Central memory CD8-positive, alpha-beta T cell (primary cell): ENCODE measurements at places on chromosomes 7 and 10.

DNA sequence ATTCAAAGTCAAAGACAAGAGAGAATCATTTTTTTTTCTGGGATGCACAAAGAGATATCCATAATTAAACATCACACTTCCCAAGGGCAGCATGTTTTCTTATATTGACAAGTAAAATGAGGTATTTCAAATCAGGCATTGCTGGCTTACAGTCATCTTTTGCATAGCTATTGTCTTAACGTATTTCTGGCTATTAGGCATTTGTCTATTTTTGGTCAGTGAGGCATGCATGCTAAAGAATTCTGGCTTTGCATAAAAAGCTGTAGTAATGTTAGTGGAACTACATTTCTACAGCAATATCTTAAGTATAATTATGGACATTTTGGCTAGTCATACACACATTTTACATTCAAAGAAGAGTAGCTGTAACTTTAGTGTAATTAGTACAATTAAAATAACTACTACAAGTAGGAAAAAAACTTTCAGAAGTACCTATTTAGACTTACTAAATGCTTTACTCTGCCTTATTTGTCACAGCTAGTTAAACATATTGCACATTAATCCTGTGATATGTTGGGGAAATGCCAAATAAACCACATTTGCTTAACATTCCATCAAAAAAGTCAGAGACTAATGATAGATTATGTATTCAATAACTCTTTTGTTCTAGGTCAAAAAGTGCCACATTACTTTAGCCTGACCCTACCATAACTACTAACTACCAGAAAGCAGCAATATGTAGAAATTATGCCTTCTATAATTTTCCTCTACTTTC, 76.4 kb downstream of the RELN start:
- no peak for DNase-seq

GRCh38 chr7:1666317-1666822, 3.7 kb upstream of the ELFN1 start:
- DNase-seq, result no peak

DNA sequence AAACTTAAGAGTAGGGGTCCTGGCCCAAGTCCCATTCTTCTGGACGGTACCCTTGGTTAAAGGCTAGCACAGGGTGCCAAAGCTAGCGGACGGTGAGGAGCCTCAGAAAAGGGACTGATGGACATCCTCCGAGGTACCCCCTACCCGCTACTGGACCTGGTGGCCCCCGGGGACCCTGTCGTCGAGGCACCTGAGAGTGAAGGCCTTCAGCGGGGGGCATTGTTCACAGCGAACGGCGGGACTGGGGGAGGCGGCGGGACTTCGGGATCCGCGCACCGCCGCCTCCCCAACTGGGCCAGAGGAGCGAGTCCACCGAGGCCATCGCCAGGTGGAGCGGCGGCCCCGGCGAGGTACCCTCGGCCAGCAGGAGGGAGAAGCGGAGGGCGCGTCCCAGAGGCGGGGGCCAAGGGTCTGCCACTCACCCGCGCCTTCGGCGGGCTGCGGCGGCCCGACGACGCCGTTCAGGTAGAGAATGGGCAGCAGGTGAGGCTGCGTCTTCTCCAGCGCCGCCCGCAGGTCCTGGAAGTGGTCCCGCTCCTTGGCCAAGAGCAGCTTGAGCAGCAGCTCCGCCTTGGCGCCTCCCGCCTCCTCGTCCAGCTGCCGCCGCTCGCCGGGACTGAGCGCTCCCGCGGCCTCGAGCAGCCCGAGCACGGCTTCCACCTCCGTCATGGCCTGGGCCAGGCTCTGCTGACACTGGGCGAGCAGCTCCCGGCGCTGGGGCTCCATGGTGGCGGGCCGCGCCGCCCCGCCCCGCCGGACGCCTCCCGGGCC, 575 bp downstream of the DLG5 start:
- no peak for DNase-seq

DNA sequence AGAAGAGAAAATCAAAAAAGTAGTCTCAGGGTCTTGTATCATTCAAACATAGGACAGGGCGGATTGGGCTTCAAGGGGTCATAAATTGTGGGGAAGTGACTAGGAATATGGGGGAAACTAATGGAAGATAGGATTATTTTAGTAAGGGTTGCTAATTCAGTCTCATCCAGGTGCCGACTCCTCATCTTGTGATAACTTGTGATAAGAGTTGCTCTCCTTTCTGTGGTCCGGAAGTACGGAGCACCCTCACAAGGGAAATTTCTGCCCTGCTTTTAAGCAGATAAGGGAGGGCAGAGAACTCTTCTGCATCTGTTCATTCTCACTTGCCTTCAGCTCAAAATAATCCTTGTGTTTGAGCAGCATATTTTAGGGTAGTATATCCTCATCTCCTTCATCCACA, 436.4 kb upstream of the LRGUK start:
- DNase-seq, result no peak

- no peak for DNase-seq
These were observed 782.4 kb downstream of the REEP3 start for GRCh38 chr10:64303566-64303965.

GRCh38 chr7:351256-351655, 61.3 kb downstream of the FOXL3 start:
- peak; percentile 49 for DNase-seq

DNA sequence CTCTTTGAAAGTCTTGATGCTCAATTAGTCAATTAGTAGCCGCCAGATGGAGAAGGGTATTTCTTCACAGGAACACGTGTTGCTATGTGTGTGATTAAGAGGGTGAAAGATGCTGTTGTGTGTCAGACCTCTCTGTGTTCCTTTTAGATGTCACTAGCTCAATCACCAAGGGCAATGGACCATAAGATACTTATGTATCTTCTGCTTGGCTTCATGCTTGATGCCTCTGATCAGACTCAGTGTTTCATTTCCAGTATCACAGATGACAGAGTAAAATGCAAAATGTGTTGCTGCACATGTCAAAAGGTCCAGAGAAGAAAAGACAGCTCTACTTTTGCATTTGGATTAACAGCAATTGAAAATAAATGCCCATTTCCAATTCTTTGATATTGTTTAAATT, 865.9 kb downstream of the CNTNAP2 start:
- no peak for DNase-seq

- DNase-seq, result no peak
These were observed 254.8 kb upstream of the PITRM1 start for GRCh38 chr10:3427347-3427746.

DNA sequence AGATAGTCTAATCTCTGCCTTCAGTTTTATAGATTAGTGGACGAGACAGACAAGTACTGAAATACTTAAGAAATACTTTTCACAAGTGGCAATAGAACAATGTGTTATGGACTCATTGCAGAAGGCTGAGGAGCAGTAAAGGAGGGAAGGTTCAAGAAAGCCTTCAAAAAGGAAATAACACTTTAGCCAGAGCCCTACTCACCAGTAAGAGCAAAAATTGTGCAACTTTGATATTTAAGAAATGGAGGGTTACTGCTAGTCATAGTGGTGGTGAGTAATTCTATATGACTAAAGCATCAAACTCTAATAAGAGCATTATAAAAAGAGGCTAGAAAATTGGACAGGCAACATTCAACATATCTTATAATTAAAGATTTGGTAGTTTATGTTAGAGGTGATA, 28.8 kb downstream of the PTPN12 start:
- no peak for DNase-seq

- DNase-seq, result no peak
These were observed 134.2 kb downstream of the SLC25A13 start for GRCh38 chr7:96187735-96188134.

- DNase-seq, result no peak
These were observed 22.8 kb downstream of the GNA12 start for GRCh38 chr7:2821161-2821841.

GRCh38 chr10:98209441-98209840, 58.6 kb downstream of the LOXL4 start:
- no peak for DNase-seq

- DNase-seq, result no peak
These were observed 5.2 kb upstream of the AGMO start for GRCh38 chr7:15567036-15567435.

- DNase-seq, result peak; percentile 27
These were observed 37.0 kb downstream of the RPA3 start for GRCh38 chr7:7681191-7681935.

- no peak for DNase-seq
These were observed 6.5 kb upstream of the MCU start for GRCh38 chr10:72685264-72685921.

GRCh38 chr10:6528198-6528950, 51.7 kb downstream of the PRKCQ start:
- DNase-seq, result no peak

GRCh38 chr7:35565927-35566326, 129.0 kb downstream of the HERPUD2 start:
- DNase-seq, result no peak

DNA sequence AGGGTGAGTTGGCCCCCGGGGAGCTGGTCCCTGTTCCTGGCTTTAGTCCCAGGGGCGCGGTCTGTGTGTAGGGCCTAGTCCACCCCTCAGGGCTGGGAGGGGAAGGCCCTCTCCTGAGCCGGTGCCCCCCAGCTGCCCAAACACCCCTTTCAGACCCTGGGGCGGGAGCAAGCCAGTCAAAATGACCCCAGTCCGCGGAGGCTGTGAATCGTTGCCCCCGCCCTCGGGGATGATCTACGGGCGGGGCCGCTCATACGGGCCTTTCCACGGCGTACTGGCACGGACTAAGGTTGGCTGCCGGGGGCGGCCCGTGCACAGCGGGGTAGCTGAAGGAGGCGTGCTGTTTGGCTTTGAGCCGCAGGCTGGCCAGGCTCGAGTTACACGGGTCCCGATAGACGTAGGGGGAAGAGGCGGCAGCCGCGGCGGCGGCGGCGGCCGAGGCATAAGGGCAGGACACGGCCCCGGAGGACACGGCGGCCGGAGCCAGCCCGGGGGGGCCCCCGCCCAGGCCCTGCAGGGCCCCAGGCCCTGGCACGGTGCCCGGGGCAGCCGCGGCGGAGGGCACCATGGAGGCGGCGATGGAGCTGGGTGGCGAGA, 4.3 kb downstream of the ELOVL3 start:
- no peak for DNase-seq

DNA sequence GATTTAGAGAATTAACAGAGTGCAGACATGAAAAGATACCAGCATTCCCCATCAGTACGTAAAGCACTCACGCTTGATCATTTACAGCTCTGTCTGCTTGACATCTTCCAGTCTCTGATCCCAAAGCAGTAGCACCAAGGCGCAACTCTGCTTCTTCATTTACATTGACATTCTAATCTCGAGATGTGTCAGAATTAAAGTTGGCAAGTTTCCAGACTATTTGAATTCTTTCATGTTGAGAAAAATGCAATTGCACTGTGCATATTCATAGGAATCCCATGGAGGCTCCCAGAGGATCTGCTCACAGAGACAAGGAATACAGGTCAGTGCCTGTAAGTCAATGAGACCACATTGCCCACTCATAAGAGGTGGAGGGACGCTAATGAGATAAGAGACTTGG, 183.9 kb downstream of the LRRN3 start:
- no peak for DNase-seq

- no peak for DNase-seq
These were observed 34.6 kb downstream of the CHCHD3 start for GRCh38 chr7:133047321-133047720.

- no peak for DNase-seq
These were observed 88.0 kb downstream of the TMEM178B start for GRCh38 chr7:141161550-141162535.

DNA sequence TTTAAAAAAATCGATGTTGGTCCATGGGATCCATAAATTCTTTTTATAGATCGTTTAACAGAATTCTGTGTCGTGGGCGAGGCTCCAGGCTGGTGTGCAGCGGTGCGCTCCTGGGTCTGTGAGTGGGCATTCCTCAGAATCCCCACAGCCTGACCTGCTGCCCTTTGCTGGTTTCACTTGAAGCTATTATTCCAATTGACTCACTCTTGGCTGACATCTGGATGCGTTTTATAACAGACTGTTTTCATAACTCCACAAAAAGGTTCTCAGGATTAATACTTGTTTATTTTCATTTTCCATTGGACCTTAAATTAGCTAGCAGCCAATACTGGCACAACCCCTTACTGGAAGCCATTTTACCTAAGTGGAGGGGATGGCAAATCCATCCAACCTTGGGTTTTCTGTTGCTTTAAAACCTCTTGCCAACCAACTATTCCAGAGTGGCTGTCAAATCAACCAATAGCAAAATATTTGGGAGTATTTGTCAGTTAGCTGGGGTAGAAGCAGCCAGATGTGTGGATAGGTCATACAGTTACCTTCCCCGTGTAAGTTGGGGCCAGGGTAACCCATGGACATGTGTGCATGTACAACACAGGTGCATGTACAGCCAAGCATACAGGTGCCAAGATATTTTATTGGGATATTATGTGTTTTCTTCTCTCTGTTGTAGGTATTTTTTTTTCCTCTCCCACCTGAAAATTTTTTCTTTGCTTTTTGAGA, 160.7 kb upstream of the ZNF32 start:
- DNase-seq, result no peak

DNA sequence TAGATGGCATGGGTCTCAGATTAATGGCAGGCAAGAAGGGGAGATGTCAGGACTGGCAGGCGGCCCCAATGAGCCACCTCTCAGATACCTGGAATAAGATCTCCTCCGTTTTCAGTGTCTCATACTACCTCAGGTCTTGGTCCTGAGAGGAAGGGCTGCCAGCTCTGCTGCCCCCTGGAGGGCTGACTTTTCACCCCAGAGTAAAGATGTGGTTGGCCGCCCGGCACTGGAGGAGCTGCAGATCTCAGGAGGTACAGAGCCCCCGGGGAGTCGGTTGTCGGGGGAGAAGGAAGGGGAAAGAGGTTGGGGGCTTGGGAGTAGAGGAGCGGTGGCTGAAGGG, 642 bp upstream of the COL13A1 start:
- DNase-seq, result no peak

DNA sequence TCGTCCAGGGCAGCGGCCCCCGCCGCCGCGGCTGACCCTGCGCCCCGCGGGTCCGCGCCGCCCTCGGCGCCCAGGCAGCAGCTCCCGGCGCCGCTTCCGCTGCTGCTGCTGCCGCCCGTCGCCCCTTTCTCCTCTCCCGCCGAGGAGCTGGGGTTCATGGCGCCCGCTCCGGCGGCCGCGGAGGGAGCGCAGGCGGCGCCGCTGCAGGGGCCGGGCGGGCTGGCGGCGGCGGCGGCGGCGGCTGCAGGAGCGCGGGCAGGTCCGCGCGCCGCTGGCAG, 286 bp downstream of the DGKI start:
- no peak for DNase-seq

GRCh38 chr7:41222746-41223145, 480.1 kb downstream of the INHBA start:
- no peak for DNase-seq

- no peak for DNase-seq
These were observed 217.1 kb downstream of the PRPF18 start for GRCh38 chr10:13803566-13804554.
